HTR-8/SVneo (cell line): ENCODE measurements at places on chromosomes 5 and 9.

- DNase-seq = no peak
These were observed 176.1 kb downstream of the GADD45G start for GRCh38 chr9:89780959-89781358.

DNA sequence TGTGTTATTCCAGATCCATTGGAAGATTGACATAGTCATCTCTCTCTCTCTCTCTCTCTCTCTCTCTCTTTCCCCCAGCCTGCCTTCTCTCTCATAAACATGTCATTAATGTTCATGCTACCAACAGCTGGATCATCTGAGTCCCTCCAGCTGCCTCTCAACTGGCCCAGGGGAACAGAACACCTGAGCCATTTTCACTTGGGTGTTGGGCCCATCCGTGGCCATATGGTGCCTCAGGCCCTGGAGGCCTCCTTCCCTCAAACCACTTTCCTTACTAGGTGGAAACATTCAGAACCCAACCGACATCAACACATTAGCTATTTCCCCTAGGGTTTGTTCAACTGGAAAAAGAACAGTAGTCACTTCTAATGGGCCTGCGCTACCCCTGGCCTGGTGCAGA, 196.2 kb downstream of the FRMD3 start:
- no peak for DNase-seq

DNA sequence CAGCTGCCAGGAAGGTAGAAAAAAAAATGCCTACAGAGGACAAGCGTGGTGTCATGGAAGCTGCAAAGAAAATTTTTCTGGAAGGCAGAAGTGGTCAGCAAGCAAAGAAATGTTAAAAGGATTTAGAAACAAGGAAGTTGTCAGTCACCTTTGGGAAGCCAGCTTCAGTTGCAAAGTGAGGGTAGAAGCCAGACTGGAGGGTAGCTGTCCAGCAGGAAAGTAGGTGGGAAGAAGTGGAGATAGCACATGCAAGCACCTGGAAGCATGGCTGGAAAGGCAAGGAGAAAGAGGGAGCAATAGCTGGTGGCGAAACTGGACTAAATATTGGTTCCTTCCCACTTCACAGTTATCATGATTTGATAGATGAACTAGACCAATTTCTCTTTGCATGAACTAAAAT, 54.3 kb downstream of the ADRB2 start:
- DNase-seq = no peak

GRCh38 chr9:18343784-18344183, 130.2 kb upstream of the ADAMTSL1 start:
- no peak for DNase-seq

DNA sequence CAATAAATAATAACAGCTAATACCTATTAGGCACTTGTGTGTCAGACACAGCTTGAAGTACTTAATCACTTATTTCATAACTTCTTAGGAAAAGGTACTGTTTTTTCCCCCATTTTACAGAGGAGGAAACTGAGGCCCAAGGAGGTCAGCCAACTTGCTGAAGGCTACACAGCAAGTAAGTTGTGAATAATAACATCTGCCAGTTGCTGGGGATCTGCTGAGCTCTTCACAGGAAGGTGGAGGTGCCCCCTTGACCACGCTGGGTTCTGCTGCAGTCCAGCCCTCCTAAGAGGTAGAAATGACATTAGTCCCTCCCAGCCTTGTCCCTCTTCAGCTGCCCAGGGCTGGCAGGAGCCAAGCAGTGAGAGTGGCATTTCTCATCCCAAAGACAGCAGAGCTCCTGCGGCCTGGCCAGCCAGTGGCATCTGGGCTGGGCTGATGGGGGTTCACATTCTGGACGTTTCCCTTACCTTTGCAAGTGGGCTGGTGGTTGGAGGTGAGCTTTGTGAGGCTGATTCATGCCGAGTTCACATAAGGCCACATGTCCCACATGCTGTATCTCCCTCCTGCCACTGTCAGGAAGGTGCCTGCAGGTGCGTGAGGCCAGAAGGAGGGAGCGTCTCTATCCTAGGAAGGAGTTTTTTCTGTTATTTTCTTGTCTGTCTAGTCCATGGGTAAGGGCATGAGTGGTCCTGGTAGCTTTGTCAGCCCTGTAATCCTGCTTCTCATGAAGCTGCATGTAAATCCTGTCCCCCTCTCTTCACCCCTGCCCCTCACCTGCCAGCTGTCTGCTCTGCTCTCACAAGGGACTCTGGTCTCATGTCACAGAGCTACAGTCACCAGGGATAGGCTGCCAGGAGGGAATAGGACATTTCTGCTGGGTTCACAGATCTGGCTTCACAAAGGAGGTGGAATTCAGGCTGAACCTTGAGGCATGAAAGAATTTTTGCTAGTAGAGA, 171.7 kb downstream of the MACROH2A1 start:
- no peak for DNase-seq

DNA sequence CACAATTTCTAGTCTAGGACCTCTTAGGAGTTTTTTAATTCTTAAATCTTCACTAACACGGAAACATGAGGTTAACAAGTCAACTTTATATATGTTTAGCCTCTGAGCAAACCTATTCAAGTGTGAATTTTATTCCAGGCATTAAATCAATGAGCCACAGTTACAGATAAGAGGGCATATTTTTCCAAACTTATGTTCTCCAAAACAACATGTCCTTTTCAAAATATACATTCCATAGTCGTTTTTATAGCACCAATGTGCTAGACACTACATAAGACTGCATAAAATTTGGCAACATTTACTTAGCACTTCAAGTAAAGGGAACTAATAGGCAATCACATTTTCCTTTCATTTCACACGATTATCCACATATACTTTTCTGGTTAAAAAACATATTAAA, 6.5 kb downstream of the TMEM245 start:
- DNase-seq = no peak

GRCh38 chr5:121182788-121183490, 668.7 kb upstream of the FTMT start:
- no peak for DNase-seq

DNA sequence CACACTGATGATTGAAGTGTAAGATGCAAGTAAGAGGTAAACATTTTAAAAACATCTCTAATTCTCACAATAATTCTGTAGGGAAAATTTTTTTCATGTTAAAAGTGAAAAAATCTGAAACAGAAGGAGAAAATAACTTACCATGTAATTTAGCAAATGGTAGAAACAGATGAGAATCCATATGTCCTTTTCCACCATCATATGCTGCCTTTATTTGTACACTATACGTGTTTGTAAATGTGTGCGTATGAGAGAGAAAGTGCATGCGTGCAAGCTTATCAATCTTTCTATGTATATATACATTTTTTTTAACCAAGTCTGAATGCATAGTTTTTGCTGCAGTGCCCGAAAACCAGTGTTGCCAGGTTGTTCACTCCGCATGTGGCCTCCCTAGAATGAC, 186.7 kb downstream of the IZUMO3 start:
- no peak for DNase-seq

DNA sequence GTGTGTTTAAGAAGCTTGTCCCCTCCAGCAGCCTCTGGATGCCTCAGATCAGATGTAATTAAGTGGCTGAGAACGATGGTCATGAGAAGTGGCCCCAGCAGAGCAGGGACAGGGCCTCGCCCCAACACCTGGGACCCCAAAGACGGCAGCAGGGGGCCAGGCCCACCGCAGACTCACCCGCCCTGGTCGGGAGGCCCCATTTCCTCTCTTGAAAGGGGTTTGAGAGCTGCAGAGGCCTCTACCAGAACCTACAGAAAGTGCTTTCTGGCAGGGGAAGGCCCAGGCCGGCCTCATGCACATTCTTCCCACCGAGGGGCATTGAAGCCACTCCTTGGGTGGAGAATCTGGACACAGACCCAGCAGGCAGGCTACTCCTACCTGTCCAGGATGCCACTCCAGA, 85.2 kb upstream of the FCN2 start:
- no peak for DNase-seq

- DNase-seq = no peak
These were observed 33.8 kb downstream of the CAPSL start for GRCh38 chr5:35904443-35905132.

DNA sequence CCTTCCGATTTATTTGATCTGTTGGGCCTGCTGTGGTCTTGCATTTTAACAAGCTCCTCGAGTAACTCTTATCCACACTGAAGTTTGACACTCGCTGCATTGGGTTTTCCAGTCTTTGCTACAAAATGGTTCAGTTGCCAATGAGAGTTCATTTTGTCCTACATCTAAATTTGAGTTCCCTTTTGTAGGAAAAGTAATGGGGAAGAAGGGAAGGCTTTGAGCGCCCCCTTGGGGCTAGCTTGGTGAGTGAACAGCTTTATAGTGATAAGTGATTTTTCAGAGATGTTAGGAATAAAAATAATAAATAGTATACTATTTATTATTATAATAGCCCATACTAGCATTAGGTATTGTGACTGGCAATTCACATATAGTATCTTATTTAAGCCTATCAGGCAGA, 89.9 kb upstream of the GNAQ start:
- peak; percentile 29 for DNase-seq

DNA sequence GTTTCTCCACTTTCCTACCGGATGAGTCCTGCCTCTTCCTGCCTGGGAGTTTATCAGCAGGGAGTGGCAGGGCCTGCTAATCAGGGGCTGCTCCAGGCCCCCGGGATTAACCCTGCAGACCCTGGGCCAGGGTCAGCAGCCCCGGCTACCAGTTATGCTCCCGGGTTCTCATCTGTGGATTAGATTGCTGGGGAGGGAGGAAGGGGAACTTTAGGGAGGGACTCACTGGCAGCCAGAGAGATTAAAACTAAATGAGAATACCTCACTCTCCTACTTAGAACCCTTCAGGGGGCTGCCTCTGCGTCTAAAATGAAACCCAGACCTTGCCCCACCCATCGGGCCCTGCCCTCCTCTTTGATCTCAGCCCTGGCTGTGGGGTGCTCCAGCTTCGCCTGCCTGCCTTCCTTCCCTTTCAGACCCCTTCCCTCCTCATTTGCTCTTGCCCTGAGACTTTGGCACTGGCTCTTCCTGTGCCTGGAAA, 130.5 kb upstream of the HAND1 start:
- DNase-seq = no peak

DNA sequence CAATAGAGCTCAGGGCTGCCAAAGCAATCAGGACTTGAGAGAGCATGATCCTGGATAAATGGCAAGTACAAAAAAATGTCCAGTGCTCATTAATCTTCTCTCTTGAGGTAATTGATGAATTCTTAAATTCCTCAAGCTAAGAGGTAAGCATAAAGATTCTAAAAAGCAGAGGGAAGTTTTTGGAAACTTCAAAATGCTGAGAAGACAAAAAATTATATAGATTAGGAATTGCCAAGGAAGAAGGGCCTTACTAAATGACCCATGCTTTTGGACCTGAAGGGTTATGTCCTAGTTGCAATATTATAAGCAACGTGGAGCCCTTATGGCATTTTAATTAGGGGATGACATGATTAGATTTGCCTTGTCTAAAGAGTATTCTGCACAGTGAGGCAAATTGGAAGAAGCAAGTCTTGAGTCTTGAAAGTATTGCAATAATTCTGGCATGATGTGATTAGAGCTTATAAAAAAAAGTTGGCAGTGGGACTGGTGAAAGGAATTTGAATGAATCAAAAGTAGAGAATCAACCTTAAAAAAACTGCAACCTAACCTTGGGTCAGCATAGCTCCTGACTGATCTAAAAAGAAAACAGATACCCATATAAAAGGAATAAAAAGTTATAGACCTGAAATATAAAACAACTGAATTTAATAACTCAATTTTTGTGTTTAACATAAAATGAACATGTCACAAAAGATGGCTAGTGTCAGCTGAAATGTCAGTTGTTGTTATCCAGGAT, 323.8 kb upstream of the ARRDC3 start:
- DNase-seq = no peak

DNA sequence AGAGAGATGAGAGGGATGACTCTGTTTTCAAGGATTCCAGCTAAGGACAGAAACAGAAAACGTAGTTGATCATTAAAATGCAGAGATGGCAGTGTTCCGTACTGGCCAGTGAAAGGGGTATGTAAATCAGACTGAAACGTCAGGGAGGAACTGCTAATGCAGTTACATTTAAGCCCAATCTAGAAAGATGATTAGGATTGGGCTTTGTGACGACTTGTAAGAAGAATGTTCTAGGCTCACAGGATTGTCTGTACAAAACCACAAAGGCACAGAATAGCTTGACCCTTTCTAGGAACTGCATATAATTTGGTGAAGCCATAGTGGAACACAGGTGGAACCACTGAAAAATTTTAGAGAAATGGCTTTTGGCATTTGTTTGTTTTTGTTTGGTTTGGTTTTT, 55.6 kb upstream of the TESK1 start:
- no peak for DNase-seq

DNA sequence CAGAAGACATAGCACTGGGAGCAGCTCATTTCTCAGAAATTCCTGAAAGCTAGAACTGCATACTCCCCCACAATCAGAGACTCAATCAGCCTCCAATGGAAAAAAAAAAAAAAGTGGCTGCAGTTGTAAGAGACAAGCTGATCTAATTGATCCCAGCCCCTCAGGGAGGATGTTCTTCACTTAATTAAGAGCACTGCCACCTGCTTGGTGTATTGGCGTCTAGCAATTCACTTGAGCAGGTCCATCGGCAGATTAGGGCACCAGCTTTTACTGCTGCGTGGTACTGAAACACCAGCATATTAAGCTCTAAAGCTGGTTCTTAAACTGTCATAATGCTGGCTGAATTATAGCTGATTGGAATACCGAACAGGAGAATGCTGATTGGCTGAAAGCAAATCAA, 1890.1 kb upstream of the WWC1 start:
- no peak for DNase-seq

GRCh38 chr5:172178991-172179989, 8.7 kb downstream of the STK10 start:
- peak; percentile 57 for DNase-seq

- no peak for DNase-seq
These were observed 6.6 kb downstream of the FBXW11 start for GRCh38 chr5:171999877-172000276.

GRCh38 chr5:73265641-73266040, 92.6 kb downstream of the TMEM174 start:
- no peak for DNase-seq

GRCh38 chr5:172834415-172835289, 601 bp downstream of the ERGIC1 start:
- no peak for DNase-seq

GRCh38 chr9:124480621-124480981, 26.6 kb downstream of the NR5A1 start:
- DNase-seq = no peak

DNA sequence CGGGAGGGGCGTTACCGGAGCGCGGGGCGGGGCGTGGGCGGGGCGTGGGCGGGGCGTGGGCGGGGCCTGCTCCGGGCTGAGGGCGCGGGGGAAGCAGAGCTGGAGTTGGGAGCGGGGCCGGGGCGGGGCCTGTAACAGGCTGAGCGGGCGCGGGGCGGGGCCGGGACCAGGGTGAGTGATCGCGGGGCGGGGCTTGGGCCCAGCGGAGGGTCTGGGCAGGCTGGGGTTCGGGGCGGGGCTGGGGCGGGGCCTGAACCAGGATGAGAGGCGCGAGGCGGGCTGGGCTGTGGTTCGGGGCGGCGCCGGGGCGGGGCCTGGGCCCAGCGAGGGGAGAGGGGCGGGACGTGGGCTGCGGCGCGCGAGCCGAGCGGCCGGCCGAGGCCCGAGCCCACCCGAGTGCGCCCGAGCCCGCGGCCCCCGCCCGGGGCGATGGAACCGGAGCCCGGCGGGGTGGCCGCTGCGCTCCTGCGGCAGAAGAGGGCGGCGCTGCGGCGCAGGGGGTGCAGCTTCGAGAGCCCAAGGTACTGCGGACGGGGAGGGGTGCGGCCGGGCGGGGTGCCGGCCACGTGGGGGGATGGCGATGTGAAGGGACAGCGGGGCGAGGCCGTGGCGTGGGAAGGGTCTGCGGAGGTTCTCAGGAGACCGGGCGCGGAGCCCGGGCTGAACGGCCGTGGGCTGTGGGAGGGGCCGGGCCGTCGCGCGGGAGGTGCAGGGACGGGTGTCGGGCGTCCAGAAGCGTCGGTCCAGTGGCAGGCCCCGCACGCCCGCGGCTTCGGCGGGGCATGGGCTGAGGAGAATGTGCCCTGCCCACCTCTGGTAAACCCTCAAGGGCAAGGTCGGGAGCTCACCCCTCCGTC, 39.5 kb upstream of the GARNL3 start:
- peak; percentile 93 for DNase-seq
